ENCODE measurements at places on chromosomes 5 and 9.

- no peak overlapping the region for H3K4me3 ChIP-seq
- no peaks in the 10 kb centered on the region for H3K4me1 ChIP-seq
- no peaks in the 10 kb centered on the region for H3K36me3 ChIP-seq
- H3K27me3 ChIP-seq = no peaks in the 10 kb centered on the region
- H3K27ac ChIP-seq = no peak overlapping the region
- no peak for DNase-seq
Measured at GRCh38 chr9:130995086-130996011, 13.6 kb upstream of the LAMC3 start.

DNA sequence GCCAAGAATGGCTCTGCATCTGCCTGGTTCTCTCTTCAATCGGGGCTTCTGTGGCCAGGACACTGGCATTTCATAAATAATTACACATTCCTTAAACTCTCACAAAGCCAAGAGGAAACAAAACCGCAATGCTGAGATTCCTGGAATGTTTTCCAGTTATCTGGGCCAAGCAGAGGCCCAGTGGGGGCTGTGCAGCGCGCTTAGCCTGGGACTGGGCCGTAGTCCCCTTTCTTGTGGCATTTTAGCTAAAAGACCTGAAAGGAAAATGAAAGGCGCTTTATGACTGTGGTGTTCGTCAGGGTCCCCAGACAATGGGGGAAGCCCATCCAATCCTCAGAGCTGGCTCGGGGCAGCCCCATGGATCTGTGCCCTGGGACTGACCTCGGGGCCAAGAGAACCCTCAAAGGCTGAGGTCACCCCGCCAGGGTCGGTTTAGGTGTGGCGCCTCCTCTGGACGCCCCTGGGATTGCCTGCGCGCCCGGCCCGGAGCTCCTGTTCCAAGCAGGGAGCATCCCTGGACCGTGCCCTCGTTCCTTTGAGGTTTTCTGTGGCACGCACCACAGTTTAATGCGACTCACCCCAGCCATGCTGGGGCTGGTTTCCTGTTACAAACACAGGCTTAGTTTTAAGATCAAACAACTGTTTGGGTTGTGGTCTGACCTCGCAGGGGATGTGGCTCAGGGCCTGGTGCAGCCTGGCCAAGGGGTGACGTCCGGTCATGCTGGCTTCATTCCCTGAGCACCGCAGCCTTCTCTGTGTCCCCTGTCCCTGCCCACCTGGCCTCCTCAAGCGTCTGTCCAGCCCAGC lies 51.5 kb upstream of the NKD2 start:
- H3K36me3 ChIP-seq = no peaks in the 10 kb centered on the region
- peaks cover 12% of the 10 kb centered on the region for H3K4me1 ChIP-seq
- H3K27me3 ChIP-seq = no peaks in the 10 kb centered on the region
- H3K4me3 ChIP-seq = no peak overlapping the region
- no peak overlapping the region for H3K27ac ChIP-seq

- no peaks in the 10 kb centered on the region for H3K36me3 ChIP-seq
- no peak overlapping the region for H3K4me3 ChIP-seq
- DNase-seq = no peak
- no peaks in the 10 kb centered on the region for H3K4me1 ChIP-seq
- no peaks in the 10 kb centered on the region for H3K27me3 ChIP-seq
Measured at GRCh38 chr9:31336841-31337240, 1047.6 kb upstream of the ACO1 start.

DNA sequence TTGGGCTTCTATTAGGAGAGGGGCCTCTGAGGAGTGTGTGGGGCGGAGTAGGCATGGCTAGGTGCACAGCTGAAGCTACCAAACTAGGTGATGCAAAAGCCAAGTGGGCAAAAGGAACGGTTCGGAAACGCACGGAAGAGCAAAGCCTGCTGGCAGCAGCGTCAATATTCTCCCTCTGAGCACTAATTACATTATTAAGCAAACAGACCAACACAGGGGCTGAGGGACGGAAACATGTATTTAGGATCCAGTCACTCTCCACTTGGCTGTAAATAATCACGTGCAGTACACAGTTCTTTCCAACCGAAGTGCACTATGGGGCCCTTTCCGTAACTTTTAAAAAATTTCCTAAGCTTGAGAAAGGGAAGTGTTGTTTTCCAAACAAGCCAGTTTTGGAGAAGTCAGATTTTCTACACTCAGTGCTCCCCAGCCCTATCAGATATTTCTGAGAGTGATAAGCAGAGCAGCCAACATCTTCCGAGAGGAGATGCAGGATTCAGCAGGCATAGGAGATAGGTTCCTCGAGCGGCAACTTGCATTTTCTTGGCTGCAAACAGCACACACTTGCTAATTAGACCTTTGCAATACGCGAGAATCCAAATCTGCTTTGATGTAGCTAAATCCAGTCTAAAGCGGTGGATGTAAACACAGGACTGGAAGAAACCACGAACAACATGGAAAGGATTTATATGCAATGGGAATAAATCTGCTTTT lies 217.2 kb upstream of the TBCA start:
- no peak overlapping the region for H3K4me3 ChIP-seq
- no peak for DNase-seq
- no peaks in the 10 kb centered on the region for H3K36me3 ChIP-seq
- H3K27ac ChIP-seq = no peak overlapping the region
- H3K27me3 ChIP-seq = no peaks in the 10 kb centered on the region
- no peaks in the 10 kb centered on the region for H3K4me1 ChIP-seq

DNA sequence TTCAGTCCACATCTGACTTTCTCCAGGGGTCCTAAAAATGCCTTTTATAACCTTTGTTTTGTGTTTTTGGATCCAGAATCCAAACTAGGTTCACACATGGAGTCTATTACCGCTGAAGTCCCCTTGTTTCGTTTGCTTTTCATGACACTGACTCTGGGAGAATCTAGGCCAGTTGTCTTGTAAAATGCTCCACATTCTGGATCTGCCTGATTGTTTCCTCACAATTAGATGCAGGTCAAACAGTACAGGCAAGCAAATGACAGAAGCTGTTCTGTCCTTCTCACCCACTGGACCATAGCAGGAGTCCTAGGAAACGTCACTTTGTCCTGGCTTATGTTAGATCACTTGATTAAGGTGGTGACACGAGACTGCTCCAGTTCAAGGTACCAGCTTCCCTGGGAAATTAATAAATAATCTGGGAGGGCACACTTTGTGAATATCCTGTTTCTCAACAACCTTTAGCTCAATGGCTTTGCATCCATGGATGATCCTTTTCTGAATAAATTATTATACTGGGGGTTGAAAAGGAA lies 34.1 kb downstream of the FABP6 start:
- peaks cover 26% of the 10 kb centered on the region for H3K4me1 ChIP-seq
- no peak for DNase-seq
- no peak overlapping the region for H3K27ac ChIP-seq
- H3K27me3 ChIP-seq = no peaks in the 10 kb centered on the region
- no peaks in the 10 kb centered on the region for H3K36me3 ChIP-seq

GRCh38 chr5:159105145-159106053 lies 5.7 kb upstream of the EBF1 start:
- DNase-seq = peak; percentile 43
- H3K4me1 ChIP-seq = peaks cover 11% of the 10 kb centered on the region

GRCh38 chr5:76838481-76839261 lies 11.1 kb upstream of the S100Z start:
- H3K27ac ChIP-seq = no peak overlapping the region
- no peaks in the 10 kb centered on the region for H3K4me1 ChIP-seq
- H3K4me3 ChIP-seq = no peak overlapping the region
- no peaks in the 10 kb centered on the region for H3K27me3 ChIP-seq
- no peak for DNase-seq

GRCh38 chr5:173923218-173924095 lies 35.3 kb downstream of the CPEB4 start:
- no peak overlapping the region for H3K27ac ChIP-seq
- no peak overlapping the region for H3K4me3 ChIP-seq
- no peaks in the 10 kb centered on the region for H3K27me3 ChIP-seq
- peaks cover 14% of the 10 kb centered on the region for H3K4me1 ChIP-seq
- DNase-seq = no peak

GRCh38 chr9:86545090-86545489 lies 190.9 kb upstream of the TUT7 start:
- no peak overlapping the region for H3K4me3 ChIP-seq
- no peak for DNase-seq
- H3K27me3 ChIP-seq = no peaks in the 10 kb centered on the region

DNA sequence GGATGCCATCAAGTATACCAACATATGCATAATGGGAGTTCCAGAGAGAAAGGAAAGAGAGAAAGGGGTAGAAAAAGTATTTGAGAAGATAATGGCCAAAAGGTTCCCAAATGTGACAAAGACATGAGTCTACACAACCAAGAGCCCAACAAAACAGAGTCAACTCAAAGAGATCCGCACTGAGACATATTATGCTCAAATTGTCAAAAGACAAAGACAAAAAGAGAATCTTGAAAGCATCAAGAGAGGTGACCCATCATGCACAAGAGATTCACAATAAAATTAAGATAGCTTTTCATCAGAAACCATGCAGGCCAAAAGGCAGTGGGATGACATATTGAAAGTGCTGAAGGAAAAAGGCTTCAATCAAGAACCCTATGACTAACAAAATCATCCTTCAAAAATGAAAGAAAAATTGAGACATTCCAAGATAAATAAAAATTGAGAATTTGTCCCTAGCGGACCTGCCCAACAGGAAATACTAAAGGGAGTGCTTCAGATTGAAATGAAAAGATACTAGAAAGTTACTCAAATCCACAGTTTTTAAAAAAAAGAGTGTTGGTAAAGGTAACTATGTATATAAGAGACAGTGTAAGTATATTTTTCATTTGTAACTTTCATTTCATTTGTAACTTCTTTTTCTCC lies 160.9 kb downstream of the AUH start:
- no peak overlapping the region for H3K27ac ChIP-seq
- DNase-seq = no peak
- no peak overlapping the region for H3K4me3 ChIP-seq
- no peaks in the 10 kb centered on the region for H3K27me3 ChIP-seq
- H3K36me3 ChIP-seq = no peaks in the 10 kb centered on the region

DNA sequence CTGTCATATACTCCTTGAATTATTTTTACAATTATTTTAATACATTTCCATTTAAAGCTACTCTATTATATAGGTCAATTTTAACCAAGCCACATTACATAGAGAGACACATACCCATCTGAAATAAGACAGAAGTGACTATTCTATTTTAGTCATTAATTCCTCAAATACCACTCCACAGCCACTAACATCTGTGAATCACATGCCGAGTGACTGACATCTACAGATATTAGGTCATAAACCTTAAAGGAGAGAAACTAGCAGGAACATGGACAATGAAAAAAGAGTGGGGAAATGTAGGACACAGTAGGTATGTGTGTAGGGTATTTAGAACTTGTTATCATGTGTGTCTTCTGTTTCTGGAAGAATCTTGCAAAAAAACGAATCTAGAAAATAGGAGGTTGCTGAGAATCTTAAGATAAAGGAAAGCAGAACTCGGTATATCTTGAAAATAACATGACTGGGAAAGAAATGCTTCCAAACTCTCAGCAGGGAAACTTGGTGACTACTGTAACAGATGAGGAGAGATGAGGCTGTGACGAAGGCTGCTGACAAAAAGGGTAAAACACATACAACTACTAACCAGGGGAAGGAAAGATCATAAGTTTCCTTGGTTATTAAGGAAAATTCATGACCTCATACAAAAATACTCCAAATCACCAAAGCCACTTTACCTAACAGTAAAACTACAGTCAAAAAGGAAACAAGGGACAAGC lies 84.6 kb downstream of the PLPP1 start:
- H3K36me3 ChIP-seq = no peaks in the 10 kb centered on the region
- H3K4me1 ChIP-seq = no peaks in the 10 kb centered on the region
- no peaks in the 10 kb centered on the region for H3K27me3 ChIP-seq
- no peak for DNase-seq
- H3K4me3 ChIP-seq = no peak overlapping the region

GRCh38 chr5:153835891-153836515 lies 202.7 kb downstream of the FAM114A2 start:
- no peak for DNase-seq
- H3K4me3 ChIP-seq = no peak overlapping the region
- H3K36me3 ChIP-seq = no peaks in the 10 kb centered on the region

DNA sequence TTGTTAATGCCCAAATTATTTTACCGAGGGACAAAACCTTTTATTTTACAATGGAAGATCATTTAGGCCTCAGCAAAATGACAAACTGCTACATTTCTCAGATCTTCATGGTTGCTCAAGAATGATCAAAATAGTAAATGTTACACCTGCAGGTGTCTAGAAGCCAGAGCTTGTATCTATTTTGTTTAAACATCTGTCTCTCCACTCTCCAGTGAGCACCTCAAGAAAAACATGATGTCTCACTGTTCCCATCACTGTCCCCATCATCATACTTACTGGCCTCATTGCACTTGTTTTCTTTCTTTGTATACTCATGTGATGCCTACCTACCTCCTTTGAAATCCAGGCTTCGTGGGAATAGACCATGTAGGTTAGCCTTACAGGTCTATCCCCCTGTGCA lies 149.6 kb downstream of the TTLL11 start:
- H3K4me3 ChIP-seq = no peak overlapping the region
- no peaks in the 10 kb centered on the region for H3K36me3 ChIP-seq
- H3K27me3 ChIP-seq = no peaks in the 10 kb centered on the region

GRCh38 chr5:149611326-149611725 lies 30.0 kb downstream of the ARHGEF37 start:
- no peak overlapping the region for H3K4me3 ChIP-seq
- no peaks in the 10 kb centered on the region for H3K27me3 ChIP-seq
- H3K27ac ChIP-seq = no peak overlapping the region
- peaks cover 2% of the 10 kb centered on the region for H3K36me3 ChIP-seq
- H3K4me1 ChIP-seq = no peaks in the 10 kb centered on the region
- DNase-seq = no peak

- H3K27me3 ChIP-seq = no peaks in the 10 kb centered on the region
- H3K4me3 ChIP-seq = no peak overlapping the region
- H3K27ac ChIP-seq = no peak overlapping the region
- H3K4me1 ChIP-seq = peaks cover 10% of the 10 kb centered on the region
Measured at GRCh38 chr9:124855944-124856765, 2.9 kb downstream of the WDR38 start.

GRCh38 chr9:118459913-118460312 lies 755.7 kb downstream of the TLR4 start:
- H3K27ac ChIP-seq = no peak overlapping the region
- no peaks in the 10 kb centered on the region for H3K4me1 ChIP-seq
- DNase-seq = no peak

- no peaks in the 10 kb centered on the region for H3K4me1 ChIP-seq
- H3K27ac ChIP-seq = no peak overlapping the region
- H3K36me3 ChIP-seq = no peaks in the 10 kb centered on the region
- no peak for DNase-seq
- no peaks in the 10 kb centered on the region for H3K27me3 ChIP-seq
Measured at GRCh38 chr9:103798620-103799019, 295.5 kb upstream of the SMC2 start.

DNA sequence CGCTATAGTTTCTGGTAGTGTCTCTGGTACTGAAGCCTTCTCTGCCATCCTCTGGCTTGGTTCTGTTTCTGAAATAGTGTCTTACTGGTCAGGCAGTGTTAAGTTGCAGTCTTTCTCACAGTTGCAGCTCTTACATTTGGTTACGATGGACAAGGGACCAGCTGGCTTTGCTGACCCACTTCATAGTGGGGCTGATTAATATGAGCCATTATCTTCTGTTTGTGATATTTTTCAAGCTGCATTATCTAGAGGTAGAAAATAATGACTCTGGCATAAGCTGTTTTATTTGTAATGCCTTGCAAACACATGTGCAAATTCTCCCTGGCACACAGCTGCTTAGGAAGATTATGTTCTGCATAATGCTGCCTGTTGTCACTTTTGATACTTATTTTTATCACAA lies 199.1 kb downstream of the KDM4C start:
- no peak overlapping the region for H3K4me3 ChIP-seq
- no peak for DNase-seq
- H3K27me3 ChIP-seq = no peaks in the 10 kb centered on the region
- no peaks in the 10 kb centered on the region for H3K36me3 ChIP-seq

Measured in ovary (tissue), 10 donors.